Activated CD8-positive, alpha-beta T cell treated with anti-CD3 and anti-CD28 coated beads for 36 hours (primary cell): ENCODE measurements at places on chromosomes 3 and 15.

DNA sequence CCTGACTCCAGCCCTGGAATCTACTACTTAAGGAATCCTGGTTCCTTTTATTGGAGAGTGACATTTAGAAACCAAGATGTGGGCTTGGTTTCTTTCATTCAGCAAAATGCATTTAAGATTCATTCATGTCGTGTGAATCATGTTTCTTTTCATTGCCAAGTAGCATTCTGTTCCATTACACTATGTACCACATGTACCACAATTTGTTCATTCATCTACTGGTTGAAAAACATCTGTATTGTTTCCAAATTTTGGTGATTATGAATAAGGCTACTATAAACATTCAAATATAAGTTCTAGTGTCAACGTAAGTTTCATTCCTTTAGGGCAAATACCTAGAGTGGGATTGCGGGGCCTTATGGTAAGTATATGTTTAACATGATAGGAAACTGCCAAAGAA lies 264.2 kb downstream of the VPS13C start:
- no peak for DNase-seq

GRCh38 chr3:23567917-23568316 lies 237.8 kb upstream of the UBE2E1 start:
- DNase-seq: no peak

DNA sequence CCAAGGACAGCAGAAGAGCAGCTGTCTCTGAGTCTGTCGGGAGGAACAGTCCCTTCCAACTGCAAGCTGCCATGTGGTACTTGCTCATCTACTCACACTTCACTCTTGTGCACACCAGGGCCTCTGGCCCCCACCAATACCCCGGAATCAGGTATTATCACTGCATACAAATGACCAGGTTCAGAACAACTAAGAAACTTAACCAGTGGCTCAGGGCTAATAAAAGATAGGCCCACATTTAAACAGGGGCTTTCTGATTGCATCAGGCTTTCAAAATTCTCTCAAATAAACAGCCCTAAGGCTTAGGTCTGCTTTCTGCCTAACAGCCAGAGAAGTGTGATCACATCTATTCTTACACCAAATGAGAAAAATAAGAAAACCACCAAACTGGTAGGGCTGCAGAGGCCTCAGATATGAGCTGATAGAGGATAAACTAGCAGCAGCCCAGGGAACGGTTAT lies 20.7 kb downstream of the CCDC12 start:
- DNase-seq: peak; percentile 67

DNA sequence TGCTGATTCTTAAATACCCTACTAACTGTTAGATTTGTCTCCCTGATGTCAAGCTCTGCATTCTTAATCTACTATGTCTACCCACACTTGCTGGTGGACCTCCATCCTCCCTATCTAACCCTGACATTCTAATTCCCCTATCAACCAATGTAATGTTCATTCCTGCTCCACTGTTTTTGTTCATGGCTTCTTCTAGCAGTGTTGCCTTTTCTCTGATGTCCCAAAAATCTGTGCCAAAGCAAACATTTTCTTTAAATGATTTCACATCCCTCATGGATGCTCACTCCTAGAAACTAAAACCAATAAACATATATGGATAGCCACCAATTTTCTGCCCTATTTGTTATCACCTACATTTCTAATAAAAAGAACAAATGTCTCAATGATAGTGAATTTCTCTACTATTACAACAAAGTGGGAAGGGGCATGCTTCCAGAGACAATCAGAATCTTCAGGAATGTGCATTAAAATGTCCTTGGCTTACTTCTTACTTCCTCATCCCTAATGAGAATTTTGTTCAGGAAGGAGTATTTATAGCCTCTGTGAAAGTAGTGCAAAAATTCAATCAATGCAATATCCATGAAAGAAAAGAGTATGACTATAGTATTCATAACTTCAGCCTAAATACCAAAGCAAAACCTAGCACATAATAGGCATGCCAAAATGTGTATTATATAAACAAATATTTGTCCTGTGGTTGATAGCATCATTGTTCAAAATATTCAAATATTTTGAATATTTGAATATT lies 273.3 kb downstream of the ZNF385D start:
- no peak for DNase-seq

DNA sequence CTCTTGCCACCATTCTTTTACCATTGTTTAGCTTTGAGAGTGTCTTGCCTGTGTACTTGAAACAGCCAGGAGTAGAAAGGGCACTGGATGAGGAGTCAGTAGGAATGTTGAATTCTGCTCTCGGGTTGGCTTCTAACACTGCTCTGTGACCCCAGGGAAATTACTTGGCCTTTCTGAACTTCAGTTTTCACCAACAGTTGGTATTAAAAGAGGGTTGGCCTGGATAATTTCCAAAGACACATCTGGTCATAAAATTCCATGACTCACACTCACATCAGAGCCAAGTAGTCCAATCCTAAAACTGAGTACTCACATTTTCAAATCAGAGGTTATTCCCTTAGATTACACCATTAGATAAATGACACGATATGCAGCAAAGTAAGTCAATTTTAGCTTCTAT lies 141.6 kb downstream of the ECT2 start:
- DNase-seq: no peak

GRCh38 chr3:156323466-156323865 lies 203.1 kb downstream of the KCNAB1 start:
- no peak for DNase-seq

- no peak for DNase-seq
Measured at GRCh38 chr15:47839233-47839825, 122.0 kb downstream of the SEMA6D start.

GRCh38 chr3:52004163-52004787 lies 8.6 kb upstream of the RPL29 start:
- DNase-seq: no peak

DNA sequence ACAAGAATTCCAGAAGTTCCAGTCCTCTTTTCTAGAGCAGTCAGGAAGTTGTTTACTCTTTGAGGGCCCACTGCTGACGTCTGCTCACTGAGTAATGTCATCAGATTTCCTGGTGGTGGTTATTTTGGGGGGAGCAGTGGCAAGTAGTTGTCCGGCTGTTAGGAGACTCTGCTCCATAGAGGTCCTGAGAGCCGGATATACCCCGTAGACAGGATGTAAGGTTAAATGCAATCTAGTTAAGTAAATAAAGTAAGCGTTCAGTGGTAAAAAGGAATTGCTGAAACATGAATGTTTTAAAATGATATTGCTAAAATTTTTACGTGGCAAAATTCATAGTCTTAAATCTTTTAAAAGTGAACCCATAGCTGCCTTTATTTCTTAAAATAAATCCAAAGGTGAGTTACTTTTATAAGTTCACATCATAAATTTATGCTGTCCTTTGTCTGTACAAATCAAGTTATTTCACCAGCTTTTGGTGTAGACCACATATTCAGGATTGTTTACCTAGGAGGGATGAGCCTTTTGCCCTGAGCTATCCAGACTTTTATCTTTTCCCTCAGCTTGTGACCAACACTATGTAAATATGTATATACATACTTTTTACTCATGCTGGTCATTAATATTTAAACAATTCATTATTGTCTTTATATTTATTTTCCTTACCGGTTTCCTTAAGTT lies 65.8 kb downstream of the PDE8A start:
- peak; percentile 36 for DNase-seq

GRCh38 chr15:83653639-83654378 lies at the start of gene ADAMTSL3:
Gene ADAMTSL3, plus strand, starts transcription at chr15:83654123. Its CDS starts 1,639 bp downstream, at chr15:83655762.
- no peak for DNase-seq

DNA sequence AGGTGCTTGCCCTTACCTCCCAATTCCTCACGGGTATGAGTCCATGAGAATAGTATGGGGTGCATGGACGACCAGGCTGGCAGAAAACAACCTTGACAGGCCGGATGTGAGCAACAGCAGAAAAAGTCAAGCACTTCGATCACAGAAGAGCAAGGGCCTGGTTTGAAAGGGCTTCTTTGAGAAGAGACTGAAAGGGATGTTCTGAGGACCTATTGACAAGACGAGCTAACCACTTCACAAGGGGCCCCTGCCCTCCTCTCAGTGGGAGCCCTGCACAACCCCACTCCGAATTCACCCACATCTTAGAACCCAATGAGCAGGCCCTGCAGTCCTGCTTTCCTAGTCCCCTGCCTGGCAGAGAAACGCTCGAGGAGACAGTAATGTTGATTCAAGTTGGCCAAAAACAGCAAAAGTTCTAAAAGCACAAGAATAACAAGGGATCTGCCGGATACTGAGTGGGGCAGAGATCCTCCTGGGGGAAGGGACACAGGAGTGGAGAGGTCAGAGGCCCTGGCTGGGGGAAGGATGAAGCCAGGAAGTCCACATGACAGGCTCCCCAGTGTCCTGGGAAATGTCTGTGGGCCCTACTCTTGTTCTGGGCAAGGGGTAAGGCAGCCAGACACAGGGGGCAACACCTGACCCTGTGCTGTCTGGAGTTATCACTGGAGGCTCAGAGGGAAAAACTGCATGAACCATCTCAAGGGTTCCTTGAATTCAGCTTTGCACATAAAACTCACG lies 14.8 kb upstream of the CX3CR1 start:
- peak; percentile 29 for DNase-seq
